Fibroblast of the aortic adventitia (primary cell): ENCODE measurements at places on chromosomes 13 and 19.
A peak's percentile ranks its signal among the peaks of the same experiment; 100 is the strongest.

- DNase-seq, result no peak
Measured at GRCh38 chr13:110328573-110328972, 21.5 kb downstream of the COL4A2 start.

DNA sequence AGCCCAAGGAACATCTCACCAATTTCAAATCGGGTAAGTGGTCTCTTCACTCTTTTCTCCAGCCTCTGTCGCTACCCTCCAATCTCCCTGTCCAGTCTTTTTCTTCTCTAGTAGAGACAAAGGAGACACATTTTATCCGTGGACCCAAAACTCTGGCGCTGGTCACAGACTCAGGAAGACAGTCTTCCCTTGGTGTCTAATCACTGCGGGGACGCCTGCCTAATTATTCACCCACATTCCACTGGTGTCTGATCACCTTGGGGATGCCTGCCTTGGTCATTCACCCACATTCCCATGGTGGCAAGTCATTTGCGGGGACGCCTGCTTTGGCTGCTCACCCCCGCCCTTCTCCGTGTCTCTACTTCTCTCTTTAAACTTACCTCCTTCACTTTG, 13.8 kb upstream of the OR10H1 start:
- DNase-seq, result no peak

GRCh38 chr19:35000338-35000646, 169 bp downstream of the GRAMD1A start:
- no peak for DNase-seq

- no peak for DNase-seq
Measured at GRCh38 chr13:80274643-80275042, 66.3 kb downstream of the SPRY2 start.

GRCh38 chr13:94309997-94310855, 169.3 kb downstream of the DCT start:
- peak; percentile 96 for DNase-seq

GRCh38 chr19:34366738-34367623, 2.0 kb downstream of the GPI start:
- DNase-seq, result peak; percentile 90

GRCh38 chr19:10924597-10924996, 3.8 kb downstream of the YIPF2 start:
- no peak for DNase-seq

DNA sequence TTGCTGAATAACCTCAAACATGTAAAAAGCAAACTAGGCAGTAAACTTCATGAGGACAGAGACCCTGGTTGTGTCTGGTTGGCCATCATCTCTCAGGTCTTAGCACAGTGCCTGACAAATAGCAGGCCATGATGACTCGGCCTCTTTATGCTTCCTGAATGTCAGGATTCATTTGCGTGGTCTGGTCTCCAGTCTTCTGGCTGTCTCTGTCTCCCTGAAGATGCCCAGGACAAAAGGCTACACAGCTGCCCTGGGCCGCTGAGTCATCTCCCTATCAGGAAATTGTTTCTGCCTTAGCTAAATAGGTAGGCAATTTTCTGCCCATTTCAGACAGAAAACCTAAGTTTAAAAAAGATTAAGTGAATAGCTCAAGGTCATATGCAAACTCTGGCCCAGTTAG, 84.1 kb upstream of the FNDC3A start:
- peak; percentile 40 for DNase-seq

- no peak for DNase-seq
Measured at GRCh38 chr13:94261163-94261562, 218.3 kb downstream of the DCT start.

DNA sequence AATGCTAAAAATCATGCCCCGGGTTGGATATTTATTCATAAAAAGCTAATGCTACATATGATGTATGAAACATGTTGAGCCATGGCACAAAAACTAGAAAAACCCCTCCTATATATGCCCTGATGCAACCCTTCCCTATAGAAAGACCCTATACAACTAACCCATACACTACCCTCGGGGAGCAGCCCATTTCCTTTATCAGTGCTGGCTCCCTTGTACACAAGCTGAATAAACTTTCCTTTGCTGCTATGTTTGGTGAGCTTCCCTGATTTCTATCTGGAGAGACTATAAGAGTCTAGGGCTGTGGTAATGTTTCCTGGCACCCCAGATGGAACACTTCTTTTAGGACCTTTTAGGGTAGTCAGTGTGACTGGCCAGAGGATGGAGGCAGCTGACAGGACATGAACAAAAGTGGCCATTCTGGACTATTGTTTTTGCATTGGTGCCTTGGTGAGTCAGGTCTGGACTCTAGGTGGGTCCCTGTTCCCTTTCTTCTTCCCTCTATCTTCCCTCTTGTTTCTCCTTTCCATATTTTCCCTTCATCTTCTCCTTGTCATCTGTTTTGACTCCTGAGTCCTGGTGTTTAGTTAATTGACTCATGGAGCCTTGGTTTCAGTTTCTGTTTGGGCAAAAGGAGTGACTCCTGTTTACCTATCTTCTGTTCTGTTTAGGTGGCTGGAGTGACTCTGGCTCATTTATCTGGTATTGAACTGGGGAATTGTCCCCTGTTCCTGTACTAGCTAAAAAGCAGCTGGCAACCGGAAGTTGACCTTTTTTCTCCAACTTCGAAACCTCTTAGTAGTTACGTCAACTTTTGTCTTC, 1321.8 kb upstream of the PCDH9 start:
- DNase-seq, result no peak

GRCh38 chr19:52662631-52663030, 24.5 kb upstream of the ZNF83 start:
- DNase-seq, result no peak
